ENCODE measurements at places on chromosomes 16 and 17. TPM values are rescaled to one million over a fixed set of nuclear protein-coding genes. Genes with fewer than 3 reads are reported as not detected.

Gene TP53TG3B
- not detected for total RNA-seq

DNA sequence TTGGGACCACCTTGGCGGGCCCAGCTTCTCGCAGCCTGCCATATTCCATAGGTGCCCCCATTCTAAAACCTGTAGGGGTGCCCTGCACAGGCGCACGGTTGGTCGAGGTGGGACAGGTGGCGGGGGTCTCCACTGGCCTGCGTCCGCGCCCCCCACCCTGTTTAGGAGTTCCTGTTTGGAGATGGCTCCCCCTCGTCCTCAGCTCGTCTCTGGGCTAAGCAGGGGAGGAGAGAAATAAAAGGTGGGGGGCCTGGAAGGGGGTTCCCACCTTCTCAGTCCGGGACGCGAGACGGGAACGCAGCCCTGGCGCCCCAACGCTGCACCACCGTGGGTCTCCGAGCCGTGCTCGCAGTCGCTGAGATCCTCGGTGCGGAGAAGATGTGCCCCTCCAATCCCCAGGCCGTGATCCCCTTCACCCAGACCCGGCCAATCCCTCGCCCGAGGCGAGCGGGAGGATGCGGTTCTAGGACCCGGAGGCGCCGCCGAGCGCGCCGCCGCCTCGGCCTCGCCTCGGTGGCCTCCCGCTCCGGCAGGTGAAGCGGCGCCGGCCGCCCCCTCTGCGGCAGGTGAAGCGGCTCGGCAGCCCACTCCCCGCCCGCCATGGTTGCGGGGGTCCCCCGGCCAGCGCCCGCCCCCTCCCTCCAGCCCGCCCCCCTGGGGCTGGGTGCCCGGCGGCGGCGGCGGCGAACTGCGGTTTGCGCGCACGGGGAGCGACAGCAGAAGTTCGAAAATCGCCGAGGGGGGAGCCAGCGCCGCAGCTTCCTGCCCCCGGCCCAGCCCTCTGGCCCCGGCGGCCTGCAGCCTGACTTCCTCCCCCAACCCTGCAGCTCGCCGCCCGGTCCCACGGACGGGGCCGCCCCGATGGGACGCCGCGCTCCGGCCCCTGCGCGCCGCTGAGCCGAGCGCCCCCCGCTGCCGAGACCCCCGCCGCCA is at the start of gene FMNL1:
TSS of gene FMNL1 (plus strand) at position 805 of the 933 bp plus-strand sequence. CDS start 240 bp downstream, outside the sequence.
- DNase-seq: no peak

DNA sequence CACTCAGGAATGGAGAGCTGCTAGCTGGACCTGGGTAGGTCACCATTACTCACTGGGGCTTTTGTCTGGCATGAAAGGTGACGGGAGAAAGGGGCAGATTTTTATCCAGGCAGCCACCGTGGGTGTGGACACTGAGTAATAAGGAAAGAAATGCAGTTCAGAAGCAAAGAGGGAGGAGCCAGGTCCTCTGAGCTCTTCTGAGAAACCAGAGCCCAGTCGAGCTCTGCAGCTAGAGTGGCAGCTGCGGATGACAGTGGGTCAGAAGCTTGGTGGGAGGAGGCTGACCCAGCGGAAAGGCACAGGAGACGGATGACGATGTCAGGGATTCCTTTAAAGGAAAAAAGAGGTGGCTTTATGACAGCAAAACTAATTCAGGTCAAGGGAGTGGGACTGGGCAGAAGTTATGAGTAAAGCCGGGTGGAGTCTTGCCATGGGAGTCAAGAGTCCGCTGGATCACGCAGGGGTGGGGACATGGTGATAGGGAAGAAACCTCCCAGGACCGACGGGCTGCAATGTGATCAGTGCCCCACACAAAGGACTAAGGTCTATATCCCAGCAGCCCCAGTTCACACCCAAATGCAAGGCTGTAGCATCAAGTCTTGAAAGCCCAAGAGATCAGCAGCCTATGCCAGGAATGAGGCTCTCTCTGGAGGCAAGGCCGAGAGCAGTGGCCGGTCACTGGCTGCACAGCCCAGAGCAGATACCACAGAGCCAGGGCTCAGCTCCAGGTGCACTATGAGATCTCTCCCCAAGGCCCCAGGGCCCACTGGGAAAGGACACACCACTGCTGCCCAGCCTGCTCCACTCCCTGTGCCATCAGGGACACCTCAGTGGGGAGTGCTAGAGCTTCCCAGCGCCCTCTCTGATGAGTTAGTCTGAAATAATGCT is 6.3 kb upstream of the MNT start:
- peak; percentile 76 for DNase-seq

DNA sequence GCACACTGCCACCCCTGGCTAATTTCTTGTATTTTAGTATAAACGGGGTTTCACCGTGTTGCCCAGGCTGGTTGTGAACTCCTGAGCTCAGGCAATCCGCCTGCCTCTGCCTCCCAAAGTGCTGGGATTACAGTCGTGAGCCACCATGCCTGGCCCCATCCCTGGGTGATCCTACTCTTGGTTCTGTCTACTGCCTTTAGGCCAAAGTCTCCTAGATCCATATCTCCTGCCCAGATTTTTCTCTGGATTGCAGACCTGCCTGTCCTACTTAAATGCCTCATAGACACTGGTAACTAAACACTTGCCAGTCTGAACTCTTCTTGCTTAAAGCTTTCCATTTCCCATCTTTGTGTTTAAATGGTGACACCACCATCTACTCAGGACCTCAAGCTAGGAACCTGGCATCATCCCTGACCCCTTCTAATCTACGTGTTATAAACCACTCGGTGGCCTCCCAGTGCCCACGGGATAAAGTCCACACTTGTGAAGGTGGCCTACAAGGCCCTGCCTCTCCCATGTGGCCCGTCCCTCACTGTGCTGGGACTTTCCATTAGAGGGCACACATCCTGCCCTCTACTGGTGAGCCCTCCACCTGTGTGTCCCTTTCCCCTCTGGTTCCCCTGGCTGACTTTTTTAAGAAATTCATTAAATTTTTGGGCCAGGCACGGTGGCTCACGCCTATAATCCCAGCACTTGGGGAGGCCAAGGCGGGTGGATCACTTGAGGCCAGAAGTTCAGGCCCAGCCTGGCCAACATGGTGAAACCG is 51.1 kb downstream of the USP43 start:
- DNase-seq: no peak

GRCh38 chr16:54505549-54506213 is 219.1 kb upstream of the IRX3 start:
- DNase-seq: no peak

DNA sequence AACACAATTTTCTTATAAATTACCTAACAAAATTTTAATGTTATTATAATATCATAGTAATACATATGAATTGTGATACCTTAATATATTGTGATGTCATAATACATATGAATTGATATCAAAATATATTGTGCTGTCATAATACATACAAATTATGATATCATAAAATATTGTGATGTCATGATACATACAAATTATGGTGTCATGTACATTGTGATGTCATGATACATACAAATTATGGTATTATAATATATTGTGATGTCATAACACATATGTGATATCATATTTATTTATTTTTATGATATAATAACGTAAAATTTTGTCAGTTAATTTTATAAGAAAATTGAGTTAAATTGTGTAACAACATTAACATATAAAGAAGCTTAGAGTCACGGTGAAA is 1927.2 kb downstream of the TP53TG3F start:
- no peak for DNase-seq

Measured in Caco-2 (cell line).